ENCODE measurements at places on chromosomes 5 and 9.

GRCh38 chr9:129863059-129863690, 27.9 kb downstream of the USP20 start:
- peak; percentile 65 for DNase-seq

- DNase-seq: no peak
These were observed 88.0 kb downstream of the NRG2 start for GRCh38 chr5:139955053-139955605.

GRCh38 chr5:179762781-179763176, 30.2 kb downstream of the MAML1 start:
- peak; percentile 55 for DNase-seq

DNA sequence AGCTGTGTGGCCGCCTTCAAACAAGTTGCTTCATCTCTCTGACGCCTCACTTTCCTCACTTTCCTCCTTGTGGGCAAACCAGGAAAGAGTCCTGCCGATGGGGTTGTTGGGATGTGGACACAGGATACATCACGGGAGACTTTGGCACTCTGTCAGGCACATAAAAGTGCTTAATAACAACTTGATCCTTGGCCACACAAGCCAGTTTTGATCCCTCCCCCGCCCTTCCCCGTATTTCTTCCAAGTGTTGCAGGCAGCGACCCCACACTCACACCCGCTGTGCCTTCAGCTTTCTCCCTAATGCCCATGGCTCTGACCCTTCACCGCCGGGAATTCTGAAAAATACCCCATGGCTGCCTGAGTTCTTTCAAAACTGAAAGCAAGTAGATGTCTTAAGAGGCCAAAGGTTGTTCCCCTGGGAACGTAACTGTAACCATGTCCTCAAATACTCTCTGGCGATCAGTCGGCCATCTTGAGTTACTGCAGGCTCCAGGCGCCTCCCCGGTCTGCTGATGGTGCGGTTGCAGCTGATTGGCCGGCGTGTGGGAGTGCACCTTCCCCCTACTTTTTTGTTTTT, 59.8 kb downstream of the ARHGEF37 start:
- DNase-seq: no peak

- no peak for DNase-seq
These were observed 200.0 kb upstream of the ATP10B start for GRCh38 chr5:161051920-161052500.

GRCh38 chr5:176534640-176535039, 2.6 kb downstream of the RNF44 start:
- DNase-seq: no peak

GRCh38 chr5:153974131-153974812, 64.4 kb downstream of the FAM114A2 start:
- DNase-seq: peak; percentile 43

- no peak for DNase-seq
These were observed 120.5 kb upstream of the BOD1 start for GRCh38 chr5:173736923-173737412.

GRCh38 chr5:109125755-109126429, 283.9 kb downstream of the PJA2 start:
- no peak for DNase-seq

DNA sequence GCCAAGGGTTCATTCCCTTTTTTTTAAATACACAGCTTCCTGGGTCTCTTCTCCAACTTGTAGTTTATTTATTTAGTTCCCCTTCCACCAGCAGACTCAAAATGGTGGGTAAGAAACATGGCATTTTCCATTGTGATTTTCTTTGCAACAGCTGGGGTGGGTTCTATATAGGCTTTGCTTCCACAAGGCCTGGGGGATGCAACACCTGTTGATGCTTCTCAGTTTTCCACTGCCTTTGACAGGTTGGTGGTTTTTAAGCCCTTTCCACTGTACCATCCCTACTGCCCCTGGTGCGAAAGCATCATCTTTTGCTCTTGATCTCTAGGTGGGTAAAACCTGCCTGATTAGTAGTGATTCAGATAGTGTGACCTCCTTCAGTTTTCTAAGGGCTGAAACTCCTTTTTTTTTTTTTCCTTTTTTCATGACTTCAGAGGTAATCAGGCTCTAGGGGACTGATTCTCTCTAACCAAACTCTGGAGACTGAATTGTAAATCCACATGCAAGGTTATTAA, 8.5 kb downstream of the KDM3B start:
- no peak for DNase-seq

- DNase-seq: no peak
These were observed 115.0 kb upstream of the MEF2C start for GRCh38 chr5:88997937-88998336.

GRCh38 chr5:136011414-136012001, 17.3 kb upstream of the TGFBI start:
- DNase-seq: peak; percentile 87

DNA sequence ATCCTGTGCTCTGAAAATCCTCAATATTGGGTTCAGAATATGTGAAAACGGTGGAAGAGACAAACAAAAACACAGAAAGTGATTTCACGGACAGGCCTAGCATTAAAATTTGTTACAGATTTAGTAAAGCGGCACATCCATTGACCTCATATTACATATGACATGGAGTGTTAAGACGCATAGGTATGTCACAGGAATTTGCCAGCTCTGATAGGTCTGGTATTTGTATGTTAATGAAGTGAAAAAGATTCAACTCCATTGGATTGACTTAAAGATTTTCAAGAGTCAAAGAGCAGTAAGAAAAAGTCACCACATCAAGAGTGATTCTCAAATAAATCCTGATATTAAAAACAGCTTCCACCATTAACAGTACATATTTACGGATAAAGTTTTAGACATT, 396.5 kb upstream of the SEMA6A start:
- DNase-seq: no peak

DNA sequence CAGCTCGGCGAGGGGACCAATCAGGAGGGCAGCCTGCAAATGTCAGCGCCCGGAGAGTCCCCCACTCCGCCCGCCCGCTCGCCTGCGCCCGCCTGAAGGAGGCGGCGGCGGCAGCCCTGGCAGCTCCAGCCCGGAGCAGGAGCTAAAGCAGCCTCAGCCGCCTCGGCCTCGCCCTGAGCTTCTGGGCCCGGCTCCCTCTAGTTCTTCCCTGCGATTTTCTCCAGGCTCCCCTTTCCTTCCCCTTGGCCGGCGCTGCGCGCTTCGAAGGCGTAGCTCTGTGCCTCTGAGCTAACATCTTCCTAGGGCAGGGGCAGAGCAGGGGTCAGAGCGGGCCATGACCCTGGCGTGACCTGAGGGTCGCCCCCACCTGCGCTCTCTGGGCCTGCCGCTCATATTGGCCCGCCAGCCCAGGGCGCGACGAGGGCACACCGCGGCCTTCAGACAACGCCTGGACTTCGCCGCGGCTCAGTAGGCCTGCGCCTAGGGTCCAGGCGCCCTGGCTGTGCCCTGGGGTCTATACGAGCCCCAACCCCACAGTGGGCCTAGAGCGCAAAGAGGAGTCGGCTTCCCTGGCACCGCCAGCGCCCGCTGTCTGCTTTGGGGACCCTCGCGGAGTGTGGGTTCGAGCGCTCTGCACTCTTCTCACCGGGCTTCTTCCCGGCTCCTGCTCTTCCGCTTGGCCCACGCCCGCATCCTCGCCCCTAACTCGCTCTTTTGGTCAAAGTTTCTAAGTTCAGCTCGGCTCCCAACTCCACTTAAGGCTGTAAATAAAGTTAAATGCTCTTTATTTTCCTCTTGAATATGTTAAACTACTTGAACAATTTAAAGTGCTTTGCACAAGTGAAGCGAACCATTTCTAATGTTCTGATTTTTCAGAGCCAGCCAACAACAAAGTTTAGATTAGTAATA, 504 bp upstream of the OTP start:
- no peak for DNase-seq

GRCh38 chr5:2135833-2136232, 253.1 kb upstream of the IRX4 start:
- DNase-seq: no peak

DNA sequence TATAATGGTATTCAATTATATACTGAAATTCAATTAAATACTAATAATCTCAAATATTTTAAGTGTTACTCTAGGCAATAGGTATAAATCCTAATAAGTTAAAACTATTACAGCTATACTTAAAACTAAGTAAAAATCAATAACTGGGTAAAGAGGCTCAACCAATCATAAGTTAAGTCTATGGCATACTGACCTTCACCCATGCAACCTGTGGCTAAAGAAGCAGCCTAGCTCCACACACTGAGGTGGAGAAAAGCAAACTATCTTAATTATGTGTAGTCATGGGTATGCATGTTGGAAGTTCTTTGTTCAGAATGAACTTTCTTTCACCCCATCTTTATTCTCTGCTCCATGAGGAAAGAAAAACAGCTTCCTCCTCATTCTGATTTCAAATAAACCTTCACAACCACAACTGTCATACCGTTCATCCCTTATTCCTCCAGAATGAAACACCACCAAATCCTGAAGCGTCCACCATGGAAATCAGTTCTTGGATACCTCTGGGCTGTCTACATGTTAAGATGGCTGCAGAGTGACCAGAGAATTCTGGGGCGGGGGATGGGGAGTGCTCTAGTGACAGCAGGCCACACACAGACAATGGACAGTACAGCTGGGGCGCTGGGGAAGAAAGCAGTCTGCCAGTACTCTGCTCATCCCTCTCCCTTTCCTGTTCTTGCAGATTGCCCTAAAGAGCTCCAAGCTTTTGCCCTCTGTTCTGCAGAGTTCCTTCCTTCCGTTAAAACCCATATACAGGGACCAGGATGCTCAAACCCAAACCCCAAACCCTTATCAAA, 62.3 kb downstream of the RIGI start:
- no peak for DNase-seq

DNA sequence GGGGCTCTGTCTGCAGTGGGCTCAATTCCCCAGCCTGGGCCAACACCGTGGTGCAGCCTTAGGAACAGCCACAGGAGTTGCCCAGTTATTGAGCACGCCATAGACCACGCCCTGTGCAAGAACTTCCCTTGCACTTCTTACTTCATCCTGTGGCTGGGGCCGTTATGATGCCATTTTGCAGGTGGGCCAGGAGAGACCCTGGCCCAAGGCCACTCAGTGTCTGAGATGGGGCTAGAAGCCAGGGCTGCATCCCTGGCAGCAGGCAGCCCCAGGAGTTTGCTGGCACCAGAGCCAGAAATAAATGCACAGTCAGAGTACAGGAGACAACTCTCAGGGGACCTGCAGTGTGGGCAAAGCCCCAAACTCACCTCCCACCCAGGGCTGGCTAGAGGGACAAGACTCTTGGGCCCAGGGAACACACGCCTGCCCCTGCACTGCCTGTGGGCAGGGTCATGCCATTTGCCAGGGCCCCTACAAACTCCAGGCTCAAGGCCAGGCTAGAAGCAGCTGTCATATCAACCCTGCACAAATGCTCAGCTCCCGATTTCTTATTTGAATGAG, 6.7 kb downstream of the CORO2A start:
- DNase-seq: no peak

GRCh38 chr9:36407122-36407723, 7.2 kb upstream of the RNF38 start:
- DNase-seq: peak; percentile 52

GRCh38 chr5:118196229-118196628, 792.1 kb downstream of the DTWD2 start:
- no peak for DNase-seq

- DNase-seq: no peak
These were observed 23.4 kb upstream of the GALNT10 start for GRCh38 chr5:154166901-154167791.

DNA sequence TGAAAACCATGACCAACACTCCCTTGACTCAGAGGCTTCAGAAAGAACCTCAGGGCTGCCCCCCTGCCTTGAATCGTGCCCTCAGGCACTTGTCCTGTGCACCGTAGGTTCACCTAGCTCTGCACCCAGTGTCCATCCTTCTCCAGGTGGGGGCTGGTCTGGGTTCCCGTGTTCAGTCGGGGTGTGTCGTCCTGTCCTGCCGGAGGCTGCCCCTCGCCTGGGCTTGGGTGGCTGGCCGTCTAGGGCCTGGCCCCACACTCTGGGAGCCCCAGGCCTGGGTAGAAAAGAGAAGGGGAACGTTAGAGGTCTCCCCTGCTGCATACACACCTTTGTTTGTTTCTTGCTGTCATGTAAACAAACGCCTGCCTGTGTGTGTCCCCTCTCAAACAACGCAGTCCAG, 29.3 kb downstream of the CATSPER3 start:
- DNase-seq: no peak

GRCh38 chr9:121353241-121354061, 16.6 kb downstream of the STOM start:
- no peak for DNase-seq

DNA sequence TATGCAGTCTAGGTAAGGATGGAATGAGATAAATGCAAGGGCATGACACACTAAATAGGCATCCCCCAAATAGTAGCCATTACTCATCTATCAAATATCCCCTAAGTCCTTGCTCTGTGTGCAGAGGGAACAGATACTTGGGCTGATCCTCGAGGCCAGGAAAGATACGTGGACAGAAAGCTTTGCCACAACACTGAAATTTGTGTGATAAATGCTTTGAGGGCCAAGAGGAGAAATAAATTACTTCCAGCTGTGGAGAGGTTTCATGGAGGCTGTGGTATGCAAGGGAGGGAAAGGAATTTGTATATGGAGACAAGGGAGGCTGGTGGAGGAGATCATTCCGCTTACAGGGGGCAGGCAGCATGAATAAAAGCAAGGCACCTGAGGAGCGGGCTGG, 18.5 kb downstream of the ATOX1 start:
- peak; percentile 99 for DNase-seq

DNA sequence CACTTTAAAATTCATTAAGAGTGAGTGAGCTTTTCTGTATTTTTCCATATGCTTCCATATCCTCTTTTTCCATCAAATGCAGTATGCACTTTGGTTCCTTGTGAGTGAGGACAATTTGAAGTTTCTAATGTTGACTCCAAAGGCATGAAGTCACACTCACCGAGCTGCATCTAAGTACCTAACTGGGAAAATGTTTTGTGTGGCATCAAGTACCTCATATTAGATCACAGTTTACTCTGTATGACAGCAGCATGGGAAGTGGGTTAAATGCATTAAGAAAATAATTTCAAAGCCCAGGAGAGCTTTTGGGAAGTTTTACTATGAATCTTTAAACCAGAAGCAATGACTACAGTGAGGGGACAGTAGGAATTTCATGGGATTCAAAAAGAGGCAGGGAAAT, 207.0 kb downstream of the EFNA5 start:
- no peak for DNase-seq

DNA sequence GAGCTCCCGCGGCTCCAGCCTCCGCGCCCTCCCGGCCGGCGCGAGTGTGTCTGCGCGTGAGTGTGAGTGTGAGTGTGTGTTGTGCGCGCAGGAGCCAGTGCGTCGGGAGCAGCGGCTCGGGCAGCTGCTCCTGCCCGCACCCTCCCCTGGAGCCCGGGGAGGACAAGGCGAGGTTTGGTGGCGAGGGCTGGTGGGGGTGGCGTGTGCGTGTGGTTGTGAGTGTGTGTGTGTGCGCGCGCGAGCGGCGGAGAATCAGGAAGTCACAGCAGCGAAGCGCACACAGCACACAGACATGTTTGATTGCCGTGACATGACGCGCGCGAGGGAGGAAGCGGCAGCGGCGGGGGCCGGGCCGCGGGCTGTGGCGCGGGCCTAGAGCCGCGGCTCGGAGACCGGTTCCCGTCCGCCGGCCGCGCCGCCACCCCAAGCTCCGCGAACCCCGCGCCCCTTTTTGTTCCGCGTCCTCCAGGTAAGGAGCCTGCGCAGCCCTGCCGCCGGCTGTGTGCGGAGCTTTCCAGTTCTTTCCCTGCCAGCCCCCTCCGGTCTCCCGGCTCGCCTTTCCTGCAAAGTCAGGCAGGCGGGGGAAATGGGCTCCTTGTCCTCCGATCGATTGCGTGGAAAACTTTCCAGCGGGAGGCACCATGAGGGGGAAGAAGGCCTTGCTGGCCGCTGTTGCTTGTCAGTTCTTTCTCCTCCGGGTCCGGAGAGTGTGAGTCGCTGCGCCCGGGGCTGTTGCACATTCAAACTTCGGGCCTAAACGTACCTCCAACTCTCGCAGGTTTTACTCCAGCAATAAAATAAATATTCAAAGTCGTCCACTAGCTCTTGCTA, 2.4 kb downstream of the SMARCA2 start:
- peak; percentile 82 for DNase-seq

All from fibroblast of skin of back (primary cell).